ENCODE measurements at places on chromosomes 13 and 19.

DNA sequence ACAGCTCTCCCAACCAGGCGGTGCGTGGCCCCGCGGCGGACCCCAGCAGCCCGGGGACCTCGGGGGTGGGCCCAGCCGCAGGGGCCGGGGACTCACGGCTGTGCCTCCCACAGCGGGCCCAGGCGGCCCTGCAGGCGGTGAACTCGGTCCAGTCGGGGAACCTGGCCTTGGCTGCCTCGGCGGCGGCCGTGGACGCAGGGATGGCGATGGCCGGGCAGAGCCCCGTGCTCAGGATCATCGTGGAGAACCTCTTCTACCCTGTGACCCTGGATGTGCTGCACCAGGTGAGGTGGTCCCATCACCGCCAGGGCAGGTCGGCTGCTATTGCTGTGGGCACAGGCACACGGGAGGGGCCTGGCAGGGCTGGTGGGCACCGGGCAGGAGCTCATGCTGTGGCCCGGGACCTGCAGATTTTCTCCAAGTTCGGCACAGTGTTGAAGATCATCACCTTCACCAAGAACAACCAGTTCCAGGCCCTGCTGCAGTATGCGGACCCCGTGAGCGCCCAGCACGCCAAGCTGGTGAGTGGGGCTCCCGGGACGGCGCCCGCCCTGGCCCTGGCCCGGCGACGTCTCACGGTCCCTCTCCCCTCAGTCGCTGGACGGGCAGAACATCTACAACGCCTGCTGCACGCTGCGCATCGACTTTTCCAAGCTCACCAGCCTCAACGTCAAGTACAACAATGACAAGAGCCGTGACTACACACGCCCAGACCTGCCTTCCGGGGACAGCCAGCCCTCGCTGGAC lies 7.3 kb downstream of the PTBP1 start:
- no peak for DNase-seq

DNA sequence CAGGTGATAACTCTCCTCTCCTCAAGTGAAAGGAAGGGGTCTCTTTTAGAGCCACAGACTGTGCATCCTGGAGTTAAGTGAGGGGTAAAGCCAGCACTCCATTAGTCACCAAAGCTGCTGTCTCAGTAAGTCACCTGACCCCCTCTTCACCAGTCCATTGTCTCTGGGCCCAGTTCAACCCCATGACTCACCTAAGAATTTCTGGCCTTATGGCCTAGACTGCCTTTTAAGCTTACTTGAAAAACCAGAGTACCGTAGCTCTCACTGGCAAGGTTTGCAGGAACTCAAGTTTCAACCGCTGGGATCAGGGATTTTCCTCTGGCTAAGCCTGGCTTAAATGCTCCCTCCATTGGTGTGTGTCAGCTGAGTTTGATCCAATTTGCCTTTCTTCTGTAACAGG lies 23.4 kb upstream of the EID2 start:
- DNase-seq: no peak

- DNase-seq: no peak
These were observed 855.9 kb upstream of the KLHL1 start for GRCh38 chr13:70964124-70964523.

GRCh38 chr19:33430674-33431277 lies 57.3 kb downstream of the CEBPG start:
- peak; percentile 60 for DNase-seq

- DNase-seq: no peak
These were observed 20.9 kb downstream of the KLHL26 start for GRCh38 chr19:18657590-18658365.

DNA sequence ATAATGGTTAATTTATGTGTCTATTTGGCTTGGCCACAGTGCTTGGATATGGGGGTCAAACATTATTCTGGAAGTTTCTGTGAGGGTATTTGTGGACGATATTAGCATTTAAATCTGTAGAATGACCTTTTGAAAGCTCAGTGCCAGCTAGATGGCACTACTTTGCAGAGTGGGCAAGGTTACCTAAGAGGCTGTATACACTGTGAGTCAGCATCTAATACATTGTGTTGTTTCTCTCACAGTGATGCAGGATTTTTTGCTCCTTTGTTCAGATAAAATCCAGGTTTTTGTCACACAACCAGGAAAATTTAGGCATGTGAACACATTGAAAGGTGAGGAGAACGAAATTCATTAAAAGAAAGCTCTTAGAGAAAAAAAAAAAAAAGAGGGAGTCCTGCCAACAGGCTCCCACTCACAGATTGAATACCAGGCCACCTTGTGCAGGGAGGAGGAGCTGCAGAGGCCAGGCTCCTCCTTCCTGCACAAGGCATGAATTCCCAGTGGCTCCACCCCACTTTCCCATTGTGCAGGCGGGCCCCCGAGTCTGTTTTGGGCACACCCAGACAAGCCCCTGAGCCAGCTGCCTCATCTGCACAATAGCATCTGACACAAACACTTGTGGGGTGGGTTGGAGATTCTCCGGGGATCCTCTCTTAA lies 551.0 kb upstream of the ATXN8OS start:
- DNase-seq: no peak

DNA sequence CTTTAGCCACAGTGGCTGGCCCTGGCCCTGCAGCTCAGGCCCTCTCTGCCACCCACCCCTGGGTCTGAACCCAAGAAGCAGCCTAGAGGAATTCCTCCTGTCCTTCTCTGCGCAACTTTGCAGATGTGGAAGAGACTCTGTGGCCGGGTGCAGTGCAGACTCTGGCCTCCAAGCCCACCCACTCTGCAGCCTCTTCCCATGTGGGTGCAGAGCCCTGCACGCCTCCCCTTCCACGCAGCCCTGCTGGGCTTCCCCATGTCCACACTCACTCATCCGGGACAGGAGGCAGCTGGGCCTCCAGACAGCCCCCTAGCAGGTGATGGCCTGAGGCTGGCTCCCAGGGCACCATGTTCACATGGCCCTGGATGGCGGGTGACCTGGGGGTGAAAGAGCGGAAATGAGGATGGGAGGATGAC lies 2.5 kb downstream of the TEX29 start:
- no peak for DNase-seq

- DNase-seq: no peak
These were observed 75.6 kb downstream of the UBL3 start for GRCh38 chr13:29774830-29775229.

- DNase-seq: no peak
These were observed 207.9 kb upstream of the UFM1 start for GRCh38 chr13:38141792-38142191.

DNA sequence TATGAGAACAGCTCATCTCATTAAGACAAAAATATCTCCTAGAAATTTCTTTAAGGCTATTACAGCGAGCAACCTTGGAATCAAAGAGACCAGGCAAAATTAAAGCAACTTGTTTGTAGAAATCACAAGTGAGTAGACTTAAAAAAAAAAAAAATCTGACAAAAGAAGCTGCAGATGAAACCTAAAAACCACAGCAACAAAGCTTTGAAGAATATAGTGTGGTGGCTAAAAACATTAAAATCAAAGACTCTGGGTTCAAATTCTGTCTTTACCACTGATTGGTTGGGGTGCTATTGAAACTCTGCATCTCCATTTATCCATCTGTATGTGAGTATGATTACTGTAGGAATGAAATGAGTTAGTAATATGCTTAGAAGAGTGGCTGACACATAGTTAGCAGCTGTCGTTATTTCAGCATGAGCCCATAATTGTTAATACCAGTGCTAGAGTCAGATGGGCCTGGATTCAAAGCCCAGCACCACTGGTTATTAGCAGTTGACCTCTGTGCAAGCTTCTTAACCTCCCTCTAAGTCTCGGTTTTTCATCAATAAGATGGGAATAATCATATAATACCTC lies 157.6 kb downstream of the FOXO1 start:
- no peak for DNase-seq

GRCh38 chr19:46755853-46756543 lies 9.7 kb upstream of the STRN4 start:
- DNase-seq: no peak

- DNase-seq: no peak
These were observed 45.8 kb downstream of the TNFSF13B start for GRCh38 chr13:108315273-108315672.

GRCh38 chr19:34559045-34559444 lies 77.5 kb downstream of the WTIP start:
- DNase-seq: no peak

DNA sequence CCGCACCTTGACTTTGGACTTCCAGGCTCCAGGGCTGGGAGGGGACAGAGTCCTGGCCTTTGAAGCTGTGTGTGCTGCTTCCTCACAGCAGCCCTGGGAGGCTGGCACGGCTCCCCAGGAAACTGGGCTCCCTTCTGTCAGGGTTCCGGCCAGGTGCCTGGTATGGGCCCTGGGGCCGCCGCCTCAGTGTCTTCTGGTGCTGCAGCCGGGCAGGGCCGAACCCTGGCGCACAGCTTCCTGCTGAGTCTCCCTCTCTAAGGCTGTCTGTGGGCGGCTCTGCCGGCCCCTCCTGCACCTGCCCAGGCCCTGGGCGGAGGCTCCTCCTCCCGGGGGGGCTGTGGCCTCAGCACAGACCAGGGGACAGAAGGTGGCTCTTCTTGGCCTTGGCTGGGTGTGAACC lies 32.4 kb downstream of the GPX4 start:
- DNase-seq: no peak

DNA sequence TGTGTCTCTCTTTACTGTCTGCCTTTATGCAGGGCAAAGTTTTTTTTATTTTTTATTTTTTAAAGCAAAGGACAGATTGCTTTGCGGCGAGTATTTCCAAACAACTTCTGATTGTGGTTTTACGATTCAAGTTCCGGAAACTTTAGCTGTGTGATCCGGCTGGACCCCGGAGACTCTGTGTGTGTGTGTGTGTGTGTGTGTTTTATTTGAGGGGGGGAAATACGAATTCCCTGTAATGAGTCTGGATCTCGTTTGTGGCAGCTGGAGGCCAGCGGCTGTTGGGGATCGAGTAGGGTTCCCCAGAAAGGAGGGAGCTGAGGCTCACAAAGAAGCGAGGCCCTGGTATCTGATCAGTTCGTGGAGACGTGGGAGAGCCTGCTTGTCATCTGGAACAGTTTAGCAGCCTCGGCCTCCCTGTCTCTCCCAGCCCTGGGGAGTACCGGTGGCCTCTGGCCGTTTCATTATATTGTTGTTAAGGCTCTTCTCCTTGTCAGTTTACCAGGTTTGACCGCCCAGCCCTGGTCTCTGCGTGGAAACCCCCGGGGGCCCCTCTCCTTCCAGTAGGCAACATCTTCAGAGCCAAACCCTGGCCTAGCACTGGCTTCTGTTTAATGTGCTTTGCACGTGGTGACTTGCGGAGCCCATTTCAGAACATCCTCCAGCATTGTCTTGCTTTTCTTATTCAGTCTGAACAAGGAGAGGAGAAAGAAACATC lies 1.3 kb downstream of the FARP1 start:
- DNase-seq: no peak

DNA sequence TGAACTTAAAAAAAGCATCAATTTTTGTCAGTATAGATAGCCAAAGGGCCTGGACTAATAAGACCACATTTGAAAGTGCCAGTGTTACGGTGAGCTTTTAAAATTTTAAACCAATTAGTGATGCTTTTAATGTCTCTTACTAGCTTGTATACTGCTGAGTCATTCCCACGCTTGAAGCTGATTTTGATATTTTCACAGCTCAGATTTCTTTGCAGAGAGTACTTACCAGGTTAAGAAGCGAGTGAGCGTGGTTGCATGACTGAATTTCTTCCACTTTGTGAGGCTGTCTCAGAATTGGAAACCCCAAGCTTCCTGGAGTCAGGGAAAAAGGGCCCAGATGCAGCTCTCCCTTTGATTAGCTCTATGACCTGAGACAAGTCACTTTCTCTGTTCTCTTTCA lies 74.5 kb upstream of the NBEA start:
- no peak for DNase-seq

DNA sequence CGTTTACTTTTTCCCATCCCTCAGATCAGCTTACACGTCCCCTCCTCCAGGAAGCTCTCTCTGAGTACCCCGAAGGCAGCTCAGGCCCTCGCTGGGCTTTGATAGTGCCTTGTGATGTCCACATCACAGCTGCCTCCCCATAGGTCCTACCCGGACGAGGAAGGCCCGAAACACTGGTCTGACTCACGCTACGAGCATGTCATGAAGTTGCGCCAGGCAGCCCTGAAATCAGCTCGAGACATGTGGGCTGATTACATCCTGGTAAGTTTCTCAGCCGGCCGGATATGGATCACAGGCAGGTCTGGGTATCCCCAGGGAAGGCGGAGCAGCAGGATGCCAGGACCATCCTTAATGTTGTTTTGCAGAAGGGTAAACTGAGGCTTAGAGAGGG lies 4.8 kb downstream of the COLGALT1 start:
- no peak for DNase-seq

GRCh38 chr19:38667661-38668171 lies 20.3 kb downstream of the ACTN4 start:
- DNase-seq: no peak

- peak; percentile 30 for DNase-seq
These were observed 689 bp downstream of the DCUN1D2 start for GRCh38 chr13:113489549-113490495.

DNA sequence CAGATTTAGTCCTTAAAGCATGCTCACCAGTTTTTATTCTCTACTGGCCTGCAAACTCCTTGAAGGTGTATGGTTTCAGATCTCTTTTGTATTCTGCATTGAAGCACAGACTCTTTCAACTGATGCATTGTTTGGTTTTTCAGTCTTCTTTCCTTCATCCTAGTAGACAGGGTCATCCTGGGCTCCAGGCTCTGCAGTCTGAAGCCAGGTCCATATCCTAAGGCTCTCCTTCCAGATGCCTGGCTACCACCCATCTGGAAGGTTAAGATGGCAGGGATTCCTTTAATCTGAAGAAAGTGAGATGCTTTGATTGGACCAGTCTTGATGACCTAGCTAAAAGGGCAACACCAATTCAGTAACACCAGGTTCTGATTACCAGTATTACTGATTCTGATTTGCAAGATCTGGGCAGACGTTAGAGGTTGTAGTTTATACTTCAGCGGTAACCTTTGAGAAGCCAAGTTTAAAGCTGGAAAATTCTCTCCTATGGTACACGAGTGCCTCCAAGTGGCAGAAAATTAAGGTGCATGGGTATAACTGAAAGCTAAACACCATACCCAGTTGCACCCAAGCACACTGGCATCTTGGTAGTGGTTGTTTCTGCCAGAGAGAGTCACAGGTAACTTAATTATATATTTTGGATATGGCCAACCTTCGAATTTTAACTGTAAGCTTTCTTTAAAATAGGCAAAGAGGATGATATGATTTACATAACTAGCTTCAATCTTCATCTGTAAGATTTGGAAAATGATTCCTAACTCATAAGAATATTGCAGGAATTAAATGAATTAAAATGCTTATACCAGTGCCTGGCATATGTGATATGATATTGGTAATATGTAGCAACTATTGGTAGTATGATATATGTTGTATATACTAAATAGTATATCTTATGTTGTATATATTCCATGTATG lies 1651.9 kb upstream of the MIR17HG start:
- DNase-seq: no peak
